HTR-8/SVneo (cell line): ENCODE measurements at places on chromosomes 3 and 15.

- DNase-seq: no peak
Observed at GRCh38 chr15:92322566-92323355, 70.9 kb upstream of the ST8SIA2 start.

GRCh38 chr3:20462723-20463122, 276.7 kb upstream of the SGO1 start:
- no peak for DNase-seq

- no peak for DNase-seq
Observed at GRCh38 chr15:39468331-39468730, 112.5 kb upstream of the THBS1 start.

DNA sequence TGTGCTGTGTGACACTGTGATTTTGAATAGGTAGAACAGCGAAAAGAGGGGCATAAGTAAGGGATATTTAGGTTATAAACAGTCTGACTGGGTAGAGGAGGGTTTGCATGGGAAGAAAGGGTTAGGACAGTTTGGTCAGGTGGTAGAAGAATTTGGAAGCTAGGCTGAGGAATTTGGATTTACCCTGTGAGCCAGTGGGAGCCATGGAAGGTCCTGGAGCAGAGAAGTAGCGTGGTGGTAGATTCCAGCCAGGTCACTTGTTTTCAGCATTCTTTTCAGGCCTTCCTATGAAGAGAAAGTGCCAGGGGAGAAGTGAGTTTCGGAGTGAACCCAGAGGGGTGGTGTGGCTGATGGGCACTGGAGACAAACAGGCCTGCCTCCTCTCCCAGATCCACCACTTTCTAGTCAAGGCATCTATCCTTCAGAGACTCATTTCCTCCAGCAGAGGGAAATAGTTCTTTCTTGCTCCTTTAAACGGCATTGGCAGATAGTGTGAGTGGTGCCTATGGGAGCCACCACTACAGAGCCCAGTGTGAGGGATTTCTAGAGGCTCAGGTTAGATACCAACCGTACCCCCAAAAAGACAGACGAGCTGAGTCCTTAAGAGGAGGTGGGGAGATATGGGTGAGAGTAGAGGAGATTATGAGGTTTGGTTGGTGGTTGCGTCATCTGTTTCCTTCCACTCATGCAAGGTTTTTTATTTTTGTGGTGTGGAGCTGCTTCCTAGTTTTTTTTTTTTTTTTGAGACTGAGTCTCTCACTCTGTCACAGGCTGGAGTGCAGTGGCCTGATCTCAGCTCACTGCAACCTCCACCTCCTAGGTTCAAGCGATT, 21.2 kb downstream of the PXK start:
- DNase-seq: no peak

- DNase-seq: no peak
Observed at GRCh38 chr3:132117642-132118041, 82.8 kb upstream of the CPNE4 start.

GRCh38 chr3:13822042-13822441, 57.8 kb downstream of the WNT7A start:
- no peak for DNase-seq

GRCh38 chr15:68868296-68868695, 47.6 kb upstream of the ANP32A start:
- DNase-seq: no peak

DNA sequence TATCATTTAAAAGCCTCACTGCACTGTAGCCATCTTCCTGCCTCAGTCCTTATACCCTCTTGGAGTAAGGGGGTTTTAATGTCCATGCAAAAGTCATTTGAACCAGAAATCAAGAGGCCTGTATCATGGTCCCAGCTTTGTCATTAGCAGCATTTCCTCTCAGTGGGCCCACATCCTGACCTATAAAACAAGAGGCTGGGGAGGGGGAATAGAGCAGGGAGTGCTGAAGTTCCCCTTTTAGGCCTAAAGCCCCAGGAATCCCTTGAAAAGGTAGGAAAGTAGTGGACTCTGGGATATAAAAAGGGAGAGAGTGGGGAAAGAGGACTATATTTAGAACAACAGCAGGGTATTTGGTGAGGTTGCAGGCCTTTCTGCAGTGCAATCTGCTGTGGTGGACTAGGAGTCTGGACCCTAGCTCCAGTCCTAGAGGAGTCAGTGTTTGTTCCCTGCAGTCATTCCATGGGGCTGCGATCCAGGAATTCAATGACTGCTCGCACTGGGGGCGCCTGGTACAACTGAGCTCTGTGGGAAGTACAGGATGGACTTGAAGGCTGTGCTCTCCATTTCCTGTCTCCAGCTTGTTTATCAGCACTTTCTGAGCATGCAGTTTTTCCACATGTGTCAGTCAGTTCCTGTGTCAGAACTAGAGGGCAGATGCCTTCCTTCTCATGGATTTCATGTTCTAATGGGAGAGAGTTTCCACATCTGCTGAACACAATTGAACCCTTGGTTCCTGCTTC, 46.8 kb downstream of the PDHB start:
- no peak for DNase-seq

DNA sequence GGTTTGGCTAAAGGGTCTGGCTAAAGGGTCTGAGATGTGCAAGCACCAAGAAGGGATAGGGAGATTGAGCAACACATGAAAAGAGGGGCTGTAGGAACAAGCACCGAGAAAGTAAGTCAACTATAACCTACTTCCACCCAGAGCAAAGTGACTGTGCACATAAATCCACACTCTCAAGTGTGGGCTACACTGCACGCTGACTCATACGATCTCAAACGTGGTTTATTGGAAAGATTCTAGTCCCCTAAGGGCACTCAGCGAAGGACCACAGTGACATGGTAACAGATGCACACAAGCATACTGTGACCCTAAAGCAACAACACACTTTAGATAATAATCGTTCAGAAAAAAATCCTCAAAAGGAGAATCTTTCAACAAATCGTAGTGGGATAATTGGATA, 48.0 kb downstream of the EHHADH start:
- no peak for DNase-seq

DNA sequence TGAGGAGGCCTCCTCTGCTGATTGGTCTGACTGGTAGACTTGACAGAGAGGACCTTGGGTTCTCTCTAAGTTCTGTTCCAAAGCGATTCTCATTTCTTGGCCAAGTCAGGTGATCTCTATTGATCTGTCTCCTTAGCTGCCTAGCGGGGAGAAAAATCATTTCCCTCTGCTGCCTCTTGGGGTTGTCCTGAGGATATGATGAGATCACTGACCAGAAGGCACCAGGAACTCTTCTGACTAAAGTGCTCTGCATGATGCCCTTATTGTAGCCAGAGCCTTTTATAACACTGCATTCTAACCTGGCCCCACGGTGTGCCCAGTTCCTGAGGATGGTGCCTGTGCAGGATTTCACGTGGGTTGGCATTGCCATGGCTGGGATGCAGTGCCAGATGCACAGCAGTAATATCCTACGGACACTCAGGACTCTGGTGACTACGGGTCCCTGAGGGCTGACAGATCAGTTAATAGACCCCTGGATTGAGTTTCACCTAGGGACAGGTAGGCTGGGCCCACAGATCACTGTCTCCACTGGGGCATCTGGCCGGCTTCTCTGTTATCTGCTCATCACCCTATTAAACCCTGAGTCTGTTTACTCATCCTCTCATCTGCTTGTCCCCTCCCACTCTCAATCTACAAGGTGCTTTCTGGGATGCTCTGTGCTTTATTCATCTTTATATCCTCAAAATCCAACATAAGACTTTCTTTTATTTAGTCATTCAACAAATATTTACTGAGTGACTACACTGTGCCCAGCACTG, 3.9 kb upstream of the HEG1 start:
- no peak for DNase-seq

DNA sequence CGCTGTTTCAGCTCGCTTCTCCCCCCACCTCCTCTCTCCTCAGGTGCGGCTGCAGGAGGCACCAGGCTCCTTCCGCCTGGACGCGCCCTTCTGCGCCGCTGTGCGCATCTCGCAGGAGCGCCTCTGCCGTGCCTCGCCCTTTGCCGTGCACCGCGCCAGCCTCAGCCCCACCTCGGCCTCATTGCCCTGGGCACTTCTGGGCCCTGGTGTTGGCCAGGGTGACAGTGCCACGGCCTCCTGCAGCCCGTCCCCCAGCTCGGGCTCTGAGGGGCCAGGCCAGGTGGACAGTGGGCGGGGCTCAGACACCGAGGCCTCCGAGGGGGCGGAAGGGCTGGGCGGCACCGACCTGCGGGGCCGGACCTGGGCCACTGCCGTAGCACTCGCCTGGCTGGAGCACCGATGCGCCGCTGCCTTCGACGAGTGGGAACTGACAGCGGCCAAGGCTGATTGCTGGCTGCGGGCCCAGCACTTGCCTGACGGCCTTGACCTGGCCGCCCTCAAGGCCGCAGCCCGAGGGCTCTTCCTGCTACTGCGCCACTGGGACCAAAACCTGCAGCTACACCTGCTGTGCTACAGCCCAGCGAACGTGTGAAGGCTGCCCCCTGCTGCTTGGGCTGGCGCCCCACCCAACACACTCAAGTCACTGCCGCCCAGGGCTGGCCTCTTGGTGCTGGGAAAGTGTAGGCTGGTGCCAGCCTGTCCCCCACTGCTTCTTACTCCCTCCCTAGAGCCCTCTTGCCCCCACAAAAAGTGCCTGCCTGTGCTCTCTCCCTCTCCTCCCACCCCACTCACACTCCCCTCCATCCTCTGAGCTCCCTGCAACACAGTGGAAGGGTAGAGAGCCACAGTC, 7.1 kb downstream of the ALG3 start:
- no peak for DNase-seq

DNA sequence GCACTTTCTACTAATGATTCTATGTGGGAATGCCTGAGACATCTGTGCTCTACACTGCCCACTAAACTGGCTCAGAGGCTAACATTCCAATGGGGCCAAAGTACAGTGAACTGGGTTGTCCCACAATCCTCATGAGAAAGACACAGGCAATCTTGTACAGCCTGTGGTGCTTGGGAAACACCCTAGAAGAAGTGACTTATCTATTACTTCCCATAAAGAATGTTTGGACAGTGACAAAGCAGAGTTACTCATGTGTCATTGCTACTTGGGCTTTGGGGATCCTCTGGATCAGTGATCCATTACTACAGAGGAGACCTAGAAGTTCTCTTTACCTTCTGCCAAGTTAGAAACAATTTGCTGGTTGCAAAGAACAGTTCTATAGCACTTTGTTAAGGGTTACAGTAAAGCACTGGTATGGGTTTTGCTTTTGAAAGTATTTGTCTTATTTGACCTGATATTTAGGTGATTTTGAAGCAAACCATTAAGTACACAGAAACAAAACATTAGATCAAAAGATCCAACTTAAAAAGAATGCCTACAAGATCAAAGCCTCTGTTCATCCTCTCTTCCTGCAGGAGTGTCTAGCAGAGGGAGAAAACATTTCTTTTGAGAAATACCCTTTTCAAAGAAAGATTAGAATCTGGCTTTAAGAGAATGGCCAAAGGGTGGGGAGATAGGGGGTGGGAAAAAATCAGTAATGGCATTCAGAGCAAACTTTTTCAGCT, 75.8 kb downstream of the CTNNB1 start:
- no peak for DNase-seq

DNA sequence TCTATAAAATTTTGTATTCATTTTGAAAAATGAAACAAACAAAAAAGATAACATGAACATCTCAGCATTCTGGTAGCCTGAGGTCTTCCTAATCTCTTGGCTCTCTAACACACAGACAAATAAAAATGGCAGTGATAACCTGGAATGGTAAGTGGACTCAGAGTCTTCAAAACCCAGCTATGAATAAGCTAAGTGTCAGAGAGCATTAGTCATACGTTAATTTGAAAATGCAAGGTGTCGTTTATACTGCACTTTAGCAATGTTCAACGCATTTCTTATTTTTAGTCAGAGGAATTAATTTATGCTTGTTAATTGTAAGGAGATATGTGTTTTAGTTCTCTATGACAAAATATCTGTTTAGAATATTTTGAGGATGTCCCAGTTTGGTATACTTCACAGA, 294.3 kb downstream of the NEK10 start:
- no peak for DNase-seq

DNA sequence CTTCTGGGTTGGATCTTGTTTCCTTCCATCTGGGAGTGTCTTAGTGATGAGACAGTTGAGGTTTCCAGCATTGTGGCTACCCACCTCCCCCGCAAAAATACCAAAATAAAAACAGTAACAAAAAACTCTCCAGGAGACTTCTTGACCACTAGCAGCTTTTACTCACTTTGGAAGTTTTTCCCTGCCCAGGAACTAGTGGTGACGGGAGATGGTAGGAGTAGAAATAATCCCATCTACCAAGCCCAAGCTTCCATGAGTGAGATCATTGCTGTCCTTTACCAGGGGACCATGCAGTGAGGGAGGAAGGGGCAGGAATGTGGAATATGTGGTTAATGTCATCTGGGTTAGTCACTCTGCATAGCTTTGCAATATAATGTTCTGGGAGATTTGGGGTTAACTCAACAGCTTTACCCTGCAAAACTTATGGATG, 187.7 kb downstream of the ITPR1 start:
- peak; percentile 13 for DNase-seq

- no peak for DNase-seq
Observed at GRCh38 chr15:62887113-62887570, 155.4 kb upstream of the TPM1 start.

DNA sequence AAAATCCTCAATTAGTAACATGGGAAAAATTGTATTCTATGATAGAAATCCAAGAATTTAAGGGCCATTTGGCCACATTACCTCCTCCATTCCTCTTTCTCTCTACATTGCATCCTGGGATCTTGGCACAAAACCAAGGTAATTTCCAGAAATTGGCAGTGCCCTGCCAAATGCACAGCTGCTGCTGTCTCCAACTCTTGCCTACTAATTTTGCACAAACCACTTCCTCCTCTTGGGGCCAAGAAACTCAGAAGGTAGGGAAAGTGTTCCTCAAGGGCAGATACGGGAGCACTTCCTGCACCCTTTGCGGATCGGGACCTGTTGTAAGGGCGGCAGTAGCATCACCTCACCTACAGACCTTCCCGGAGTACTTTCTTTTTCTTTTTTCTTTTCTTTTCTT, 57.8 kb downstream of the MAP3K13 start:
- no peak for DNase-seq

DNA sequence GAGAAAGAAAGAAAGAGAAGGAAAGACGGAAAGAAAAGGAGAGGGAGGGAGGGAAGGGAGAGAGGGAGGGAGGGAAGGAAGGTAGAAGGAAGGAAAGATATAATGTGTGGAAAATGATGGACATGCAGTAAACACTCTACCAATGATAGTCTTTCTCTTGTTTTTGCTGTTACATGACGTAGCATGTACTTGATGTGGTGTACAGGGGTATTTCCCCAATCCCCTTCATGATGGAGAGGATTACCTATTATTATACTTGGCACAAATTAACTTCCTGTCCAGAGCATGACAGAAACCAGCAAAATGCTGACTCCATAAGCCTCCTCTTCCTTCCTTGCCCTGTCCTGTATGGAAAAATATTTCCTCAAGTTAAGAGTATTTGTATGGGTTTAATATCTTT, 124.4 kb downstream of the B3GALNT1 start:
- DNase-seq: no peak

GRCh38 chr15:64423970-64424369, 36.3 kb downstream of the TRIP4 start:
- DNase-seq: no peak

DNA sequence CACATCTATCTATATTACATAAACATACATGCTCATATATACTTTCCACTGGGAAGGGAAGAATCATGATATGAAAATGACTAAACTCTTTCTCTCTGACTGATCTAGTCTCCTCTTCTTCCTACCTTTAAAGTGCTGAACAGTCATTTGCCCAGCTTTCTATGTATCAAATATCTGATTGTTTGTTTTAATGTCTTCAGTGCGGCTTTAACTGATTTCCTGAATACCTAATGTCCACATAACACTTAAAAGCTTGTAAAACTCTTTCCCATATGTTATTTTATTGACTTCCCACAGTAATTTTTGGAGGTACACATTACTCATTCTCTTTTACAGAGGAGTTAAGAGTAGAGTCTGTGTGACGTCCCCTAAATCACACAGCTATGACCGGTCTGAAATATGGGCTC, 28.2 kb downstream of the CPOX start:
- no peak for DNase-seq

GRCh38 chr15:51579012-51579411, 43.6 kb downstream of the DMXL2 start:
- DNase-seq: no peak
